ENCODE measurements at places on chromosomes 3 and 15.
A peak's percentile ranks its signal among the peaks of the same experiment; 100 is the strongest.

DNA sequence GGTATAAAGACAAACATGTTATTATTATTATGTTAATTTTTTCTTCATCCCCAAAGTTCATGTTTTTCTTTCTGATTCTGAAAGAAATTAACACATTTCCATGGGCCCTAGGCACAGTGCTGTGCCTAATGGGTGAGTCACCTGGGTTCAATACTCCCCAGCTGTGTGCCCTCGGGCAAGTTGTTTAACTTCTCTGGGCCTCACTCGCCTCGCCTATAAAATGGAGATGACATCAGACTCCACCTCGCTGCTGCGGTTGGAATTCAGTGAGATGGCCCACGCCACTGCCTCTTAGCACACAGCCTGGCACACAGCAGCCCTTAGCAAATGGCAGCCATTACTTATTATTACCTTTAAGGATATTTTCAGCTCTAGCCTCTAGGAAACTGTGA is 22.6 kb downstream of the DNASE1L3 start:
- DNase-seq, result no peak

- no peak for DNase-seq
These were observed 11.2 kb downstream of the DENND6A start for GRCh38 chr3:57681691-57682090.

GRCh38 chr3:98699132-98699531 is 64.0 kb upstream of the ST3GAL6 start:
- DNase-seq, result no peak

DNA sequence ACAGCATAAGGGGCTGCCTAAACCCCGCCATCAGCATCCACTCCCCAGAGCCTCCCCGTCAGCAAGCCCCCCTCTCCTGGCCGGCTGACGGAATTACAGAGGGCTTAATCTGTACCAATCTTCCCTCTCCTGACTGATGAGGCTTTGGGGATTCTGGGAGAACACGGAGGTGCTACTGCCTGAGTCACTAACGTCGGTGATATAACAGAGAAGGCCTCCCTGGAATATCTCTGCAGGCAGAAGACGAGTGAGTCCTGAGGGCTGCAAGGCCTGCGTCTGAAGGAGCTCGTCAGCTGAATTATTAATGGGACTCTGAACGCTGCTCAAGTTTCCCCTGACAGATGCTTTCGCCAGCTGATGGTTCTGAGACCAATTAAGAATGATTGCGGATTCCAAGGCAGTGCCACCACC is 147.7 kb downstream of the XXYLT1 start:
- DNase-seq, result no peak

DNA sequence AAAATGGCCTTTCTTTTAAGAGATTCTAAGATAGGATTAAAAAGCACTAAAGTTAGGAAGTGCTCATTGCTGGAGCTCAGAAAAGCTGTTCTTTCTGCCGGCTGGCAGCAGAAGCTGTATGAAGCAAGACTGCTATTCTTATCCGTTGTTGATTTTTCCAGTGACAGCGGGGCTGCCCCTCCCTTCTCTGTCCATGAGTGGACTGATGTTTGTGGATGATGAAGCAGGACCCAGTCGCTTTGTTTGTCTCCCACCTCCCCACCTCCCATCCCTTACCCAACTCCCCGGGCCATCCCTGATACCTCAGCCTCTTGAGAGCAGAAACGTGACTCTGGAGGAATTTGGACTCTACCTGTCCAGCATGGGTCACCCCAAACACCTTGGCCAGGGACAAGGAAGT is 10.3 kb upstream of the MUSTN1 start:
- DNase-seq, result no peak

GRCh38 chr3:187767266-187768012 is 22.2 kb upstream of the BCL6 start:
- peak; percentile 65 for DNase-seq

GRCh38 chr15:91542226-91542625 is 311.3 kb upstream of the SLCO3A1 start:
- no peak for DNase-seq

DNA sequence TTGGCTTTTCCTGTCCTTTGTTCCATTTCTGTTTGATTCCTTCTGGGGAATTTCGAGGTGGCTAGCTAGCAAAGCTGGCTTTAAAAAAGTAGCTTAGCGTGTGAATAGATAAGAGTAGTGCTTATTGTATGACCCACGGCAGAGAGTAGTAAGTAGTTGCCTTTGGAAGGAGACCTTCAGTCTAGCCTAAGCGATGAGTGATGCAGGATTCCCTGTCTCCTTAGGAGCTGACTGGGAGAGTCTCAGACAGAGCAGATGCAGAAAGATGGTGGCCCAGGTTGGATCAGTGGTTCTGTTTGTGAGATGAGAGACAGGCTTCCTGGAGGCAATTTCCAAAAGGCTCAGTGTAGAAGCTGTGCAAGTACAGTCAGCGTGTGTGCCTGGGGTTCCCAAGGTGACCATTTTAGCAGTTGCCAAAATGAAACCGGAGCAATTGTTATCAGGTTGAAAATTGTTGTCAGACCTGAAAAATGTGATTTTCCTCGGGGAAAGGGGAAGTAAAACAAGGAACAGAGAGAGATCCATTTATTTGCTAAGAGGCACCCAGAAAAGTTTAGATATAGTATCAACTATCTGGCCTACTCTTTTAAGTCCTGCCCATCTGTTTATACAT is 681 bp upstream of the IL5RA start:
- no peak for DNase-seq

DNA sequence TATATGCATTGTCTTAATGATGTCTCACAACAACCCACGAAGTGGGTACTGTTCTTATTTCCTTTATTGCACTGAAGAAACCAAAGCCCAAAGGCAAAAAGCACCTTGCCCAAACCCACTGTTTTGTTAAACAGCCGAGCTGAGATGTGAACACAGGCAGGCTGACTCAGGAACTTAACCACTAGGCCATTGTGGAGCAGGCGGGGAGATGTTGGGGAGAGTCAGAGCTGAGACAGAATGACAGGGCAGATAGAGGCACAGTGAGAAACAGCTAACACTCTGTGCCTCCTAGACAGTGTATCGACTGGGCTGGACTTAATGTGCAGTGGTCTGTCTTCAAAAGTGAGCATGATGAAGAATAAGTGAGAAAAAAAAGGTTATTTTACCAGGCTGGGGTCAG is 56.5 kb downstream of the RPLP1 start:
- peak; percentile 10 for DNase-seq

- DNase-seq, result no peak
These were observed 29.4 kb downstream of the SLC22A14 start for GRCh38 chr3:38311476-38311875.

DNA sequence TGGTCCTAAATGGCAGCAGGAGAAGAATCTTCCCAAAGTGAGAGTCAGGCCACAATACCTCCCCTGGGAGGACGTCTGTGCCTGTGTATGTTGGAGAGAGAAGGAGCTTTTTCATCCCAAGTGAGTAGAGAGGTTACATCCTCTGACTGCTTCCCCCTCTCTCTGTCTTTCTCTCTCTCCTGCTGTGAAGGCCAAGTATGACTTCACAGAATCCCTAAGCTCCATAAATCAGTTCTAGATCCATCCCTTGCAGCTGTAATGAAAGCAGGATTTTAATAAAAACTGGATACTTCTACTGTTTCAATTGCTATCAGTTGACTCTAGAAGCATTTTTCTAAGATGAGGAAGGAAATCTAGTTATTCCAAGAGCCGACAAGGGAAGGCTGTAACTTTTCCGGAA is 389.1 kb upstream of the PROK2 start:
- DNase-seq, result no peak

DNA sequence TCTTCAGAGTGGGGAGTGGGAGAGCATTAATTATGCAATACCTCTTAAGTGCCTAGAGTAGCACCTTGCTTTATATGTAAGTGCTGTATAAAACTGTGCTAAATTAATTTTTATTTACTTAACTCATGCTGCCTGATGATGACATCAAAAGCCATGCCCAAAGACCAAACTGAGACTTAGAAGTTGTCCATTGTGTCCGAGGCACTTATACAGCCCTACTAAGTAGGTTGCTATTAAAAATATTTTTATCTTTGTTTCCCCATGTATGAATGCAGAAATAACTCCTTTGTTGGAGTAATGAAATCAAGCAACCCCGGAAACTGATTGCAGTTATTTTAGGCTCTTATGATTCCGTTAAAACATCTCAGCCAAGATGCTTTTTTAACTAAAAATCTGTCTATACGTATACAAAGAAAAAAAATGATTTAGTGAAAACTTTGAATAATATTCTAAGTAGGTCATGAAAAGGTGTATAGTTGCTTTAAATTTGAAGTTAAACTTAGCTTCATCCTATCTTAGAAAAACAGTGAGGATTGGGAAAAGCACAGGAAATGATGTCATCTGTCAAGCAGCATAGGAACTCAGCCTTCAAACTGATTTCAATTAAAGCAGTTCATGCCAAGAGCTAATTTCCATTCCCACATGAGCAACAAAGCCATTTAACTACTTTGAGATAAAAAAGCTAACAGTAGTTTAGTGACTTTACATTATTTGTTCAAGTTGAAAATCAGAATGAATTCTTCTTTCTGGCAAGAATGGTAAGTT is 43.0 kb downstream of the FBN1 start:
- DNase-seq, result peak; percentile 71

- DNase-seq, result no peak
These were observed 26.3 kb upstream of the GOLGA6C start for GRCh38 chr15:75231836-75232235.

Measured in astrocyte of the spinal cord (primary cell).